ENCODE measurements at places on chromosomes 1 and 21. TPM values are rescaled to one million over a fixed set of nuclear protein-coding genes. Genes with fewer than 3 reads are reported as not detected.

- no peak for DNase-seq
Observed at GRCh38 chr1:38133304-38133703, 86.7 kb upstream of the POU3F1 start.

GRCh38 chr1:83883979-83884378 lies 115.0 kb downstream of the TTLL7 start:
- DNase-seq = no peak

GRCh38 chr1:53280496-53280895 lies 42.2 kb upstream of the MAGOH start:
- DNase-seq = no peak

DNA sequence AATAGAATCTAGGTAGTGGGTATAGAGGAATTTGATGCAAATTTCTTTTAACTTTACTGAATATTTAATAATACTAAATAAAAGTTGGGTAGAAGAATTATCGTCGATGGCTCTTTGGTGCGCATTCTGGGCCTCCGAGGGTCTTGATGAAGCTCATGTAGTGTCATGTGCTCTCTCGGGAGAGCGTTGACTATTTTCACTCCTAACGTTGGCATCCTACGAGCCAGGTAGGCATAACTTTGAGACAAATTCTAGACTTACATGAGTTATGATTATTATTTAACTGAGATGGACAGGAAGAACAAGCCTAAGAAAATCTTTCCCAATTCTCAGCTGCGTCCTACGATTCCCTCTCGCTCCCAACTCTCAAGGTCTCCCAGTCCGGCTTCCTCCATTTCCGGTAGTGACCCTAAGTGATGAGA lies 550 bp upstream of the PCAT6 start:
- DNase-seq = no peak

- no peak for DNase-seq
Observed at GRCh38 chr1:215660259-215660658, 93.2 kb downstream of the KCTD3 start.

GRCh38 chr1:14521622-14522021 lies 76.9 kb upstream of the KAZN start:
- no peak for DNase-seq

- no peak for DNase-seq
Observed at GRCh38 chr1:10939654-10940450, 72.6 kb upstream of the TARDBP start.

DNA sequence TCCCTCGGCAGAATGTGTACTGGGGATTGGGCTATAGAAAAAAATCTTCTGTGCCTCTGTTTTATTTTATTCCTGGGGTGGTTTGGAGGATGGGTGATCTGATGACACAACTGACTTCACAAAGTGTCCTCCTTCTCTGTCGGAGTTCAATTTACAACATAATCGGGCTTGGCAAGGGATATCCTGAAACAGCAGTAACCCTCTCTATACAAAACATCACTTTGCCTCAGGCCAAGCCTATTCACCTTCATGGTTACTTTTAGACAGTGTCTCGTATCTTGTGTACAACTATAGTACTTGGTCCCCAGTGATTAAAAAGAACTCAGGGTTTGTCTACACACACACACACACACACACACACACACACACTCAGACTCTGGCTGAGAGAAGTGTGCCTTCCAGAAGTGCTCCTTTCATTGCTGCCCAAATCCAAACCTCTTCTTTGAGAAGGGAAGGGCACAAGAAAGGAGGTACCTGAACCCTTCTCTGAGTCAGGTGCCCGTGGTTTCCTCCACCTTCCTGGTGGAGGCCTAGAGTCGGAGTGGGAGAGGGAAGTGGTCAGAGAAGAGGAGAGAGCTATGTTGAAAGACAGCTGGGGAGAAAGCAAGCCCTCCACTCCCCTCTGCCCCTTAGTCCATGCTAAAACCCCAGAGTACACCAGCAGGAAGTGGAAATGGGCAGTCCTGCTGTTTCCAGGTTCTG lies 62.4 kb upstream of the POU2F1 start:
- no peak for DNase-seq

DNA sequence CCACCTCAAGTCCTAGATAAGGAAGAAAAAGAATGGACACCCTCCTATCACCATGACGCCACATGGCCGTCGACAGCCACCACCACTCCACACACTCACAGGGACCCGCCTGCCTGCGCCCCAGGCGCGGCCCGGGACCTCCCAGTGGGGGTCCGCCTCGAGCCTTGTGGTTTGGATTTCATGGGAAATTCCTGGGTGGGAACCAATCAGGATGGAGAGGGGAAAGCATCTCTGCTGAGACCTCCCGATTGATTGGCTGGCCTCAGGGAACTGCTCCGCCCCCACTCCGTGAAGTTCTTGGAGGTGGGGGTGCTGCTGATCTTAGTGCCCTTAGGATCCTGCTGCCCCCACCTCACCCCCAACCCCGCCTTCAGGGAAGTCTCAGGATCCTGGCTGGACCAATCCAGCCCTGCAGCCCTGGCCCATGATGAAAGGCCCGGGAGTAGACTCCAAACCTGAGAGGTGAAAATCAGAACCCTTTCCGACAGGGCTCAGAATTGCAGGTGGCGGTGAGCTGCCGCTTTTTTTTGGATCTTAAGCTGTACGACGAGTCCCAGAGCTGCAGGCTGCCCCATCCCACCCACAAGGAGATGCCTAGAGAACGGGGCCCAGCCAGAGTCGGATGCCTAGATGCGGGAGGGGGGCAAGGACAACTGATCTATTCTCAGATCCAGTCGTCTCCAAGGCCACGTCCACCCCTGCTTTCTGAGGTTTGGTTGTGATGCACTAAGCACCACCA lies 29.0 kb upstream of the TMEM51 start:
- no peak for DNase-seq

GRCh38 chr1:224696891-224697765 lies 81.0 kb downstream of the CNIH3 start:
- DNase-seq = no peak

DNA sequence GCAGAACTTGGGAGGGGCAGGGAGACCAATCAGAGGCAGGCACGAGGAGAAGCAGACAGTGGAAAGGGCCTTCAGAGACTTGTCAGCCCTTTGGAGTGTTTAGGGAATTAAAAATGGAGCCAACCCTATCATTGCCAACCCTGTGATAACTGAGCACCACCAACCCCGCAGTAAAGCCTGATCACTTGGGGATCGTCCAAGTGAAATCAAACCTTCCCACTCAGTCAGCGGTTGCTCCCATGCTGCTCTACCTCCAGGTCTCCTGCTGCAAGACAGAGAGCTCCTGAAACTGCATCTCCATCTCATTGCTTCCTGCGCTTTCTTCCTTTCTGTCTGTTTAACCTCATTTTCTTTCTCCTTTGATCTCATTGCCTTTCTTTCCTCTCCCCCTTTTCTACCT lies 4.8 kb upstream of the ACKR1 start:
- DNase-seq = no peak

DNA sequence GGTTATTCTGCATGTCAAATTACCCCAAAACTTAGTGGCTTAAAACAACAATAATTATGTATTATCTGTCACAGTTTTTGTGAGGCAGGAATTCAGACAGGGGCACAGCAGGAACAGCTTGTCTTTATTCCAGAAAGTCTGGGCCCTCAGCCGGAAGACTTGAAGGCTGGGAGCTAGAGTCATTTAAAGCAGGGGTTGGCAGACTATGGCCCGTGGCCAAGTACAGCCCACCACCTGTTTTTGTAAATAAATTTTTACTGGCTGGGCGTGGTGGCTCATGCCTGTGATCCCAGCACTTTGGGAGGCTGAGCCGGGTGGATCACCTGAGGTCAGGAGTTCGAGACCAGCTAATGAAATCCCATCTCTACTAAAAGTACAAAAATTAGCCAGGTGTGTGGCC lies 39.6 kb upstream of the KDM4A start:
- no peak for DNase-seq

- no peak for DNase-seq
Observed at GRCh38 chr1:216723274-216723780, at the start of gene ESRRG. Gene ESRRG, minus strand, starts transcription at chr1:216723429. Its CDS starts 130 bp downstream, at chr1:216723299.

DNA sequence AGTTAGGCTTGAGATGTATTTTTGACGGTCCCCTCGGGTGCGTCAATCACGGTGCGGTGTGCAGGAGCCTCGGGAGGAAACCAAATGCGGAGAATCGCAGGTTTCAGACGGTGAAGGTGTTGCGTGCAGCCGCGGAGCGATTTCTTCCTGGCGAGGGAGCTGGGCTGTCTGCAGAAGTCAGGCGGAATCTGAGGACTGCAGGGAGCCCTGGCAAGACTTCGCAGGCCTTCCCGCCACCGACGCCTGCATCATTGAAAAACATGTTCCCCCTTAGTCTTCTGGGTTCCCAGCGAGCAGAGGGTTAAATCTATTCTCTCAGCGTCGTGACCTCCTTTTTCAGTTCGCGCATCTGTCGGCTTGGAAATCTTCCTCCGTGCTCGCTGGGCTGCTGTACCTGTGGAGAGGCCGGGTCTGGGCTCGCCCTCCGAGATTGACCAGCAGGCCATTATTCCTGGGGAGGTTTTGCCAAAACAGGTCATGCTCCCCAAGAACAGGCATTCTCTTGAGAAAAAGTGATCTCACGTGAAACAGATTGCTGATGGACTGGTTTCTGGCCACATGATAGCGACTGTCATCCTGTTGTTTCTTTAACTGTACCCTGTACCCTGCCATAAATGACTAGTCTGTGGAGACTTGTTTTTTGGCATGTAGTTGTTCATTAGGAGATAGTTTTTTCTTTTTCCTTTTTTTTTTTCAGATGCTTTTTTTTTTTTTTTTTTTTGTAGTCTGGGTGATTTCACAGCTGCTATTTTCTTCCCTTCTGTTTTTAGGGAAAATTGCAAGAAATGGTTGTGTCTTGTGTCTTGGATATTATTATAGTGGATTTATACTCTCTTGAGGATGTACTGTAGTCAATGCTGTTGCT lies 894 bp downstream of the EPB41 start:
- peak; percentile 69 for DNase-seq

DNA sequence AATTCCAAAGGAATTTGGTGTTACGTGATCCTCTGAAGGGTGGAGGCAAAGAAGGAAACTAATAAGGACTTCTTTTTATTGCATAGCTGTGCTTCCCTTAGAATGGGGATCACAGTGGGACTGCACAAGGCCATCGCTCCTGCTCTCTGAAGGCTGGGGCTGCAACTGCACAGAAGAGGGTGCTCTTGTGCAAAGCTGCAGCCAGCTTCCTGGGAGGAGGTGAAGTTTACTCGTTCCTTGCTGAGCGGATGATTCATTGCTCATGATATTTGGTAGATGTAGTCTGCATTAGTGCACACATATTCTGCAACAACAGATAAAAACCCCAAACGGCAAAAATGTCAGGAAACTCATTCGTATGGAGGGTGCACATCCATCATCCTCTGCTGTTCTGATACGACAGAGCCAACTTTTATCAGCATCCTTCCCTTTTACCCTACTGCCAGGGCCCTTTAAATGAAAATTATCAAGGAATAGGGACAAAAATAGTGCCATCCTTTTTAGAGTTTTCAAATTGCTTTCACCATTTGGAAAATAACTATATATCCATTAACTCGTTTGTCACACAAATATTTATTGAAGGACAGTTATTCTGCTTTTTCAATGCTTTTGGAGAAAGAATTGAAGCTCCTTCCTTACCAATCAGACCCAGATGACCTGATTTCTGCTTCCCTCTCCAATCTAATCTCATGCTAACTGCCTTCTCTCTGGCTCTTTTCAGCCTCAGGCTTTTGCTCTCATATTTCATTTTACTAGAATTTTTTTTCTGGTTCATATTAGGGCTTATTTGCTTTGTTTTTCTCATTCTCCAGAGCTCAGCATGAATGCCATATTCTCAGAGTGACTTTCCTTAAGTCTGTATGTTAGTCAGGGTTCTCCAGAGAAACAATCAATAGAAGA lies 263.6 kb downstream of the DUSP10 start:
- peak; percentile 47 for DNase-seq

GRCh38 chr21:27292783-27293182 lies 325.9 kb upstream of the ADAMTS5 start:
- no peak for DNase-seq

DNA sequence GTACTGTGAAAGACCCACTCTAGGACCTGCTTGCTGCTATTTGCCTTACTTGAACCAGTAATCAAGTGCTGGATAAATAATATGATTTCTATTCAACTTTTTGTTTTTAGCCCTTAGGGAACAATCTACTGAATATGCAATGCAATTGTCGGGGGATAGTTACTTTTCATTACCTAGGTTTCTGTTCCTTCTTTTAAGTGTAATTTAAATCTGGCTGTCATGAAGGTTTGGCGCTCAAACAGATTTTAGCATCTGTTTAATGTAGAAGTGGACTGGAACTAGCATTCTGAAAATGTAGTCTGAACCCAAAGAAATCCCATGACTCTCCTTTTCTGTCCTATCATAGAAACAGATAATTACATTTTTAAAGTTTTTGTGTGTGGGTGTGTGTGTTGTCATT lies 4.8 kb downstream of the MGST3 start:
- no peak for DNase-seq

GRCh38 chr1:116993286-116993685 lies 8.3 kb upstream of the CD101 start:
- no peak for DNase-seq

GPR61 gene
- total RNA-seq = 0.43 TPM

NTMT2 gene
- not detected for total RNA-seq

KLF17 gene
- not detected for total RNA-seq

POLR3GL gene
- total RNA-seq = 14.4 TPM

ERICH3 gene
- not detected for total RNA-seq

SYTL1 gene
- 103 TPM for total RNA-seq

C1orf226 gene
- total RNA-seq = not detected

CDKN2C gene
- total RNA-seq = 5.3 TPM

PGBD2 gene
- 0.90 TPM for total RNA-seq
